ENCODE measurements at places on chromosomes 7 and 10.

- H3K27me3 ChIP-seq = no peaks in the 10 kb centered on the region
- H3K36me3 ChIP-seq = peaks cover 6% of the 10 kb centered on the region
- no peak overlapping the region for H3K27ac ChIP-seq
- peaks cover 11% of the 10 kb centered on the region for H3K4me1 ChIP-seq
Measured at GRCh38 chr10:132662186-132662920, 123.6 kb downstream of the NKX6-2 start.

GRCh38 chr7:153004341-153004740 is 244.8 kb downstream of the ACTR3B start:
- no peaks in the 10 kb centered on the region for H3K36me3 ChIP-seq
- no peaks in the 10 kb centered on the region for H3K27me3 ChIP-seq
- no peak for DNase-seq

DNA sequence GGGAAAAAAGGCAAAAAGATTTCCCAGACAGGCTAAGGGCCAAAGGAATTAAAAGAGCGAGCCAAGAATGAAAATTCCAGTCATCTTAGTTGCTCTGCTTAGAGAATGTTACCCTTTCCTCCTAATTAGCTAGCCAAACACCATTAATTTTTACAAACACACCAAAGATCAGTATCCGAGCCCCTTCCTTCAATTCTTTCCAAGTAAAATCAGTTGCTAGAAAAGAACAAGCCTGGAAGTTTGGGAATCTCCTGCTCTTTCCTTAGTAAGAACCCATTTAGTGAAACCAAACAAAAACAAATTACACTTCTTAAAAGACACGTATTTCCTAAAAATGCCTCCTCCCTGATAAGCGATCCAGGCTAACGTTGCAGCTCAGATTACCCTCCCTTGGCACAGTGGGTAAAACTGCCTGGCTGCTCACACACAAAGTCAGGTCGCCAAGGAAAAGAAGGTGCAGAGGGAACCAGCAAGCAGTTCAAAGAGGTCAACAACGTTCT is 57.1 kb upstream of the ABLIM1 start:
- no peak overlapping the region for H3K4me3 ChIP-seq
- peaks cover 14% of the 10 kb centered on the region for H3K4me1 ChIP-seq
- DNase-seq = peak; percentile 67
- peak overlapping the region; percentile 79 for H3K27ac ChIP-seq
- H3K36me3 ChIP-seq = no peaks in the 10 kb centered on the region
- H3K27me3 ChIP-seq = no peaks in the 10 kb centered on the region

- no peak for DNase-seq
- H3K4me1 ChIP-seq = peaks cover 11% of the 10 kb centered on the region
Measured at GRCh38 chr10:6091630-6092029, 2.8 kb downstream of the RBM17 start.

DNA sequence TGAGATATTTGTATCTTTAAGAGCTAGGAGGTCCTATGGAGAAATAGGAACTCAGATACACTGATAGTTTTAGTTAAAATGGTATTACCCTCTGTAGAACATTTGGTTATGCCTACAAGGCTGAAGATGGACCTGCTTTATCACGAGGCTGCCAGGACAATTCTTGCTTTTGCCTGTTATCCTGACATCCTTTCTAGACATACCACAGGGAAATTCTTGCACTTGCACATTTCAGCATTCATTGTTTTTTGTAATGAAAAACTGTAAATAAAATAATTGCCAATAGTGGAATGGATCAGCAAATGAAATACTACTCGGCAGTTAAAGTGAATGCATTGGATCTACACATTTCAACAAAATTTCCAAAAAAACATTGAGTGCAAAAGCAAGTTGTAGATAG is 9.7 kb downstream of the COL28A1 start:
- DNase-seq = no peak
- peaks cover 2% of the 10 kb centered on the region for H3K4me1 ChIP-seq
- no peaks in the 10 kb centered on the region for H3K27me3 ChIP-seq

GRCh38 chr7:35526645-35527044 is 168.3 kb downstream of the HERPUD2 start:
- no peaks in the 10 kb centered on the region for H3K4me1 ChIP-seq
- H3K36me3 ChIP-seq = no peaks in the 10 kb centered on the region
- H3K27ac ChIP-seq = no peak overlapping the region
- no peak for DNase-seq
- peaks cover 14% of the 10 kb centered on the region for H3K27me3 ChIP-seq

GRCh38 chr10:72329290-72330068 is 25.2 kb downstream of the DNAJB12 start:
- H3K27ac ChIP-seq = no peak overlapping the region
- H3K4me1 ChIP-seq = peaks cover 24% of the 10 kb centered on the region
- no peak overlapping the region for H3K4me3 ChIP-seq

DNA sequence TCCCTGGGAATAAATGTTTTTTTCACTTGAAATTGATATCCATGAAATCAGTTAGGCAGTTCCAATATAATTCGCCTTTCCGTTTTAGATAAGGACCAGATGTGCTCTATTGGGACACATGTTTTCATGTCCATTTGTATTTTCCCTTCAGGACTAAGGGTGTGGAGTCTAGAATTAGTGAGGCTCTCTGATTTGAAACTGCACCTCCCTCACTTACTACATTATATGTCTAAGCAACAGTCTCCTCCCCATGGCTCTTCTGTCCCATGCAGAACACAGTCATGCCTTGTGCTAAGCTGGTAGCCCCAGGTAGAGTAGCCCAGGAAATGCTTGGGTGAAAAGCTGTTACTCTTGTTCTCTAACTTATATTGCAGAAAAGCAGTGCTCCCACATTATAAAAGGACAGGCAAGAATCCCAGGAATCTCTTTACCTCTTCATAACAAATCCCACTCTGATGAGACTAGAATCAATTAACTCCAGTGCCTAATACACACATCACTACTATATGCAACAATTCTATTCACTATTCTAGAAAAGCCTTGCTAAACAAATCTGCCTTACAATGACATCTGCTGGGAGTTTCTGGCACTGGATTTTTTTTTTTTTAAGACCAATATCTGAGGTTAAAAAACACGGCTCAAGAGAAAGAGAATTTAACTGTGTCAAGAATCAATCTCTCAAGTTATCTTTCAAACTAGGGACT is 293.9 kb downstream of the SNX13 start:
- H3K27ac ChIP-seq = no peak overlapping the region
- H3K36me3 ChIP-seq = no peaks in the 10 kb centered on the region
- peak; percentile 66 for DNase-seq
- peaks cover 8% of the 10 kb centered on the region for H3K4me1 ChIP-seq
- H3K4me3 ChIP-seq = no peak overlapping the region
- H3K27me3 ChIP-seq = no peaks in the 10 kb centered on the region
